ENCODE measurements at places on chromosomes 6 and 20.

DNA sequence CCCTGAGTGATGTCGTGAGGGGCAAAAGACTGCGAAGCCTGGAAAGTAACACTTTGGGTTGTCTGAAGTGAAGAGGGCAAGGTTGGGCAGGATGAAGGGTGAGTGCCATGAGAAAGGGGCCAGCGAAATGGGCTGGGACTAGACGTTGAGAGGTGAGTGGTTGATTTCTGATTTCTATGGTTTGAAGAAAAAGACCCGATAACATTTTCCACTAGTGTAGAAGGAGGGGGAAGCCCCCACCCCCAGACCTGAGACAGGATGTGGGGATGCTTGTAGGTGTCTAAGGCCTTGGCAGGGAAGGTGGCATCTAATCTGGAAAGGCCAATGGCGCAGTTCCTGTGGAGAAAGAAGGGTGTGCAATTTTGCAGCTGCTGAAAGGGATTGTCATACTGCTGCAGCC is 25.3 kb upstream of the KIF3B start:
- no peak overlapping the region for H3K4me3 ChIP-seq
- peaks cover 4% of the 10 kb centered on the region for H3K36me3 ChIP-seq
- no peak for DNase-seq
- no peaks in the 10 kb centered on the region for H3K4me1 ChIP-seq
- H3K27me3 ChIP-seq, result no peaks in the 10 kb centered on the region
- H3K27ac ChIP-seq, result no peak overlapping the region

- H3K27me3 ChIP-seq, result peaks cover 7% of the 10 kb centered on the region
- DNase-seq, result no peak
- H3K27ac ChIP-seq, result no peak overlapping the region
- no peaks in the 10 kb centered on the region for H3K36me3 ChIP-seq
- no peak overlapping the region for H3K4me3 ChIP-seq
Observed at GRCh38 chr20:723756-724155, 44.5 kb downstream of the SLC52A3 start.

DNA sequence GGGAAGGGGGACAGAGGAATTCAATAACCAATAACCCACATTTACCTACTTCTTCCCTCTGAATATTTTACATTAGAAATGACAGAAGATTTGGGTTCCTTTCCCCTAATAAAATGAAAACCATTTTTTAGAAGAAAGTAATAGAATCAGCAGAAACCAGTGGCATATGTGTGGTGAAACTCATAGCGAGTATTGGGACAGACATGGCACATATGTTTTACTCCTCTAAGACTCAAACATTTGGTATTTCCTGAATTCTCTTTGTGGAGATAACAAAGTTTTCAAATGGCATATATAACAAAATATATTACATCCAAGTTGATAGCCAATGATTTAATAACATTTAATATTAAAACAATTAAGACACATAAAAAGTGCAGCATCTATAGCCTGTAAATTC is 12.9 kb upstream of the BEND3 start:
- no peaks in the 10 kb centered on the region for H3K27me3 ChIP-seq
- no peaks in the 10 kb centered on the region for H3K36me3 ChIP-seq
- H3K27ac ChIP-seq, result no peak overlapping the region

- H3K4me3 ChIP-seq, result no peak overlapping the region
- no peak for DNase-seq
- no peaks in the 10 kb centered on the region for H3K36me3 ChIP-seq
- no peaks in the 10 kb centered on the region for H3K27me3 ChIP-seq
- peaks cover 14% of the 10 kb centered on the region for H3K4me1 ChIP-seq
Observed at GRCh38 chr6:25346064-25346463, 66.9 kb downstream of the CARMIL1 start.

DNA sequence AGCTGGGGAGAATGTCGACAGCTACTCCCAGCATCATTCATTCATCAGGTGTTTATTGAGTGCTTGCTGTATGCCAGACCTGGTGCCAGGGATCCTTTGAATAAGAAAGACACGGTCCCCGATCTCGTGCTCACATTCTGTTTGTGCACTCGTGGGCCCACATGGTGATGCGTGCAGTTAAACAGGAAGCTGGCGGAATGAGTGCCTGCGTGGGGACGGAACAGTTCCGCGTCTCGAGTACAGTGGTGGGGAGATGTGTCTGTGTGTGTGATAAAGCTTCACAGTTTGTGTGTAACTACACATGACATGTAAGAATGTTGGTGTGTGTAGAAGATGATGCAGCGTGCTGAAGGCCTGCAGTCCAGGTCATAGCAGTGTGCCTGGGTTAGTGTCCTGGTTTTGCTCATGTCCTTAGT is 6.5 kb downstream of the RBM38 start:
- peaks cover 18% of the 10 kb centered on the region for H3K4me1 ChIP-seq
- peak overlapping the region; percentile 61 for H3K27ac ChIP-seq
- H3K4me3 ChIP-seq, result peak overlapping the region; percentile 62
- peaks cover 10% of the 10 kb centered on the region for H3K27me3 ChIP-seq

DNA sequence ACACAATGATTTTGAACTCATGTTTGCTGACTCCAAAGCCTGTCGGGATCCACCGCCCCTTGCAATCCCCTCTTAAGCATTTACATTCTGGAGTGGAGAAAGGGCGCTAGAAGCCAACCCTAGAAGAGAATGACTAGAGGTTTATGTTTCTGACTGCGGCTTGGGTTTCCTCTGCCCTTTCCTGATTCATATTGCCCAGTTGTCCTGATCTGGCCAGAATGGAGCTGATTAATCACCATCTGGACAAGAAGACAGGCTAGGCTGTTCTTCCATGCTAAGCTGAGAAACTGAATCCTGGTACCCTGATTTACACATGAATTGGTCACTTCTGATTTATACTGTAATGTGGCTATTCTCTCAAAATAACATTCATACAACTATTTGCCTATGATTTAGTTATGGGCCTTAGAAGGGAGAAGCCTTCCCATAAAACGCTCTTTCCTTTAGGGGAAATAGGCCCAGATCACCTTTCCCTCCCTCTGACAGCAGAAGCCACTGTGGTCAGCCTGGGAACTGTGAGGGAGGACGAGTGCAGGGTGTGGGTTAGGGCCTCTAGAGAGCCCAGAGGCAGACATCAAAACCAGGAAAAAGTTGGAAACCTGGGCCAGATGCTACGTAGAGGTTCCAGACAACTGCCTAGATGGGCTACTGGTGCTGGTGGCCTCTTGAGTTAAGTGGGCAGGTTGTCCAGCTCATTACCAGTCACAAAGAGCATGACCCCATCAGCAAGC is 199.2 kb upstream of the PRDM1 start:
- no peak overlapping the region for H3K4me3 ChIP-seq
- no peak overlapping the region for H3K27ac ChIP-seq
- DNase-seq, result no peak
- peaks cover 2% of the 10 kb centered on the region for H3K27me3 ChIP-seq
- no peaks in the 10 kb centered on the region for H3K4me1 ChIP-seq

GRCh38 chr6:112373866-112374520 is 26.9 kb downstream of the RFPL4B start:
- H3K27me3 ChIP-seq, result no peaks in the 10 kb centered on the region
- H3K36me3 ChIP-seq, result no peaks in the 10 kb centered on the region
- H3K4me3 ChIP-seq, result no peak overlapping the region
- DNase-seq, result no peak
- H3K27ac ChIP-seq, result no peak overlapping the region

- H3K4me3 ChIP-seq, result no peak overlapping the region
- peaks cover 5% of the 10 kb centered on the region for H3K36me3 ChIP-seq
- peaks cover 12% of the 10 kb centered on the region for H3K4me1 ChIP-seq
Observed at GRCh38 chr6:52160472-52161104, 25.6 kb upstream of the IL17A start.

GRCh38 chr6:14360565-14360964 is 243.0 kb downstream of the CD83 start:
- no peaks in the 10 kb centered on the region for H3K36me3 ChIP-seq
- DNase-seq, result no peak
- H3K27ac ChIP-seq, result no peak overlapping the region
- H3K4me3 ChIP-seq, result no peak overlapping the region
- peaks cover 9% of the 10 kb centered on the region for H3K4me1 ChIP-seq
- no peaks in the 10 kb centered on the region for H3K27me3 ChIP-seq

DNA sequence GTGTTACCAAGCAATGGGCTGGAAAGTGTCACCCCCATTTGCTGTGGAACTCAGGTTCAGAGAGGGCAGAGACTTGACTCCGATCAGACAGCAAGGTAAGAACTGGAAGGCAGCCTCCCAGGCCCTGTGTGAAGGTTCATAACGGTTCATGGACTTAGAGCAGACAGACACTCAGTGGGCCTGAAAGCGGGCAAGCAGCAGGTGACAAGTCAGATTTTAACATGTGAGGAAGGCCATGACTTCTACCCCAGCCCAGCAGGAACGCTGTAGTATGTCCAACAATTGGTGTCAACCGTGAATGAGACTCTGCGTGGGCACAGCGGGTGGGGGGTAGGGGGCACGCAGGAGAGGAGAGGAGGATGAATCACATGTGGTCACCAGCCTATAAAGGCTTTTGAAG is 217.6 kb upstream of the SNX9 start:
- H3K4me3 ChIP-seq, result peak overlapping the region; percentile 20
- no peak for DNase-seq
- H3K4me1 ChIP-seq, result peaks cover 46% of the 10 kb centered on the region
- peaks cover 4% of the 10 kb centered on the region for H3K27me3 ChIP-seq
- H3K36me3 ChIP-seq, result peaks cover 3% of the 10 kb centered on the region
- H3K27ac ChIP-seq, result peak overlapping the region; percentile 54

GRCh38 chr6:146358431-146359046 is 185.1 kb upstream of the RAB32 start:
- H3K4me3 ChIP-seq, result no peak overlapping the region
- no peaks in the 10 kb centered on the region for H3K36me3 ChIP-seq
- no peak for DNase-seq
- H3K4me1 ChIP-seq, result peaks cover 11% of the 10 kb centered on the region
- no peak overlapping the region for H3K27ac ChIP-seq

DNA sequence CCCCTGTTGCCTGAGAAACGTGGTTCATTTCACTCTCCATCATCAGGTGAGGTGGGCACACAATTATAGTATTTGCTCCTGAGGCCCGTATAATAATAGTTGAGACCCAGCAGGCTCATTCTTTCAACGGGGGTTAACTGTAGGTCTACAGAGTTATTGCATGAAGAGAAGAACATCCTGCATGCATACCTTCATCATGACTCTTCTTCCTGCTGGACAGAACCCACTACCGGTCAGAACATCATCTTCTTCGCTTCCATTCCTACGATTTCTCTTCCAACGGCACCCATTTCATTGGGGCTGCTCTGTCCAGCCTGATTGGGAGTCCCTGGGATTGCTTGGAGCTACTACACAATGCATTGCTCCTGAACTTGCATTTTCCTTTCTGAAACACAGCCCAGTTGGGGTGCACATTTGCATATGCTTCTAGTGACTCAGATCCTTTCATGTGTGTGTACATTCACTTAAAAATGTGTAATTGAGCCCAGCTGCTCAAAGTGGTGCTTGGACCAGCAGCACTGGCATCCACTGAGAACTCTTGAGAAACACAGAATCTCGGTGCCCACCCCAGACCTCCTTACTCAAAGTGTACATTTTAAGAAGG is 57.4 kb downstream of the SLC24A3 start:
- no peak overlapping the region for H3K4me3 ChIP-seq
- no peaks in the 10 kb centered on the region for H3K4me1 ChIP-seq
- no peaks in the 10 kb centered on the region for H3K36me3 ChIP-seq
- DNase-seq, result no peak
- no peaks in the 10 kb centered on the region for H3K27me3 ChIP-seq

DNA sequence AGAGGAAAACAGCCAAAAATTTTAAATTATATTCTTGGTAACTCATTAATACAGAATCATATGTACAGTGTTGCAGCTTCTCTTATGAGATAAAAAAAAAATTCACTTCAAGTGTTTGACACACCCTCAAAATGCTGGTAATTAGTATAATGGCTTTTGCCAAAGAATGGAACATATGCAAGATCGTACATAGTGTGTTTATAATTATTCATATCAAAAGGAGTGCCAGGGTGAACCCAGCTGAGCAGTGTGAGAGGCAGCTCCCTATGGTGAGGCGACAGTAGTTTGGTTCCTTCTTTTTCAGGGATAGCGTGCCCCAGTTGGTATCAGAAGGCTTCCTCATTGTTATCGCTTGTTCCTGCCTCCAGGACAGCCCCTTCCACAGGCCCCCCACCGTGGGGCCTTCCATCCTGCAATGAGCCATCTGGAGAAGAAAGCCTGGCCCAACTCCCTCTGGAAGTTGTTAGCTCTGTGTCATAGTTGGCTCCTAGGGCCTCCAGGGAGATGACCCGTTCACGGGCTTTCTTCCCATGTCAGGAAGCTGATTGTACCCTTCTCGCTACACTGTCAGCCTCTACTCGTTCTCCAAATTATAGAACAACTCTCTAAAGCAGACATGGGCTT is 150.7 kb downstream of the FRK start:
- H3K36me3 ChIP-seq, result no peaks in the 10 kb centered on the region
- H3K27ac ChIP-seq, result no peak overlapping the region
- no peak overlapping the region for H3K4me3 ChIP-seq
- peaks cover 8% of the 10 kb centered on the region for H3K4me1 ChIP-seq

- H3K36me3 ChIP-seq, result no peaks in the 10 kb centered on the region
- H3K4me3 ChIP-seq, result no peak overlapping the region
- peaks cover 2% of the 10 kb centered on the region for H3K27me3 ChIP-seq
- DNase-seq, result no peak
Observed at GRCh38 chr6:3957321-3957720, 108.1 kb downstream of the FAM50B start.

DNA sequence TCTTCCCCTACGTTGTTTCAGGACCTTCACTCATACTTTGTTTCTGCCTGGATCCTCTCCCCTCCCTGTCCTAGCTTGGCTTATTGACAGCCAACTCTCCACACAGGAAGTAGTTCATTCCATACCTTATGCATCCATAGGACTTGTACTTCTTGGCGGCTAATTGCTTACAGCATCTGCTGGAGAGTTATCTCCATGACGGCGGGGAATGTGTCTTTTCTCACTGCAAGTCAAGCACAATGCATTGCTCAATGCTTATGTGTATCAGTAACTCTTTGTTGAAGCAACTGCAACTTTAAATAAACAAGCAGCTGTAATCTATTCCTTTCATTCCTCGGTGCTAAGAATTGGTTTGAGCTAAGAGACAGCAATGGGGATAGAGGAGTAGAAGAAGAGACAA is 551.3 kb upstream of the EPHA7 start:
- no peaks in the 10 kb centered on the region for H3K36me3 ChIP-seq
- DNase-seq, result no peak
- H3K27ac ChIP-seq, result no peak overlapping the region

DNA sequence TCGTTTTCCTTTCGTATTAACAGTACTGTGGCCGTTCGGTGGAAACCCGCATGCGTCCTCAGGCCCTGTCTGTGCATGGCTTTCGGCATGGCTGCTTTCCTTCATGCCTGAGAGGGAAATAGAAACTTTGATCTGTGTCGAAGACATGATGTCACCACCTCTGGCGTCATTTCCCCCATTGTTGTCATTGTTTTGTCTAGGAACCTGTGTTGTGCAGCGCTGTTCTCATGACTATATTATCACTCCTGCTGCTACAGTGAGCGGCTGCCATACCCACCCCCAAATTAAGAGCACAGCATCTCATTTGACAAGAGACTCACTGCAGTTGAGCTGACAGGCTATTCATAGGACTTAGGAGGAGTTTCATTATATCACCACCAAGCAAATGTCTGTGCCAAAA is 172.3 kb downstream of the TMEM242 start:
- DNase-seq, result no peak
- peak overlapping the region; percentile 86 for H3K27ac ChIP-seq
- H3K4me3 ChIP-seq, result peak overlapping the region; percentile 16
- peaks cover 17% of the 10 kb centered on the region for H3K27me3 ChIP-seq
- H3K36me3 ChIP-seq, result peaks cover 44% of the 10 kb centered on the region
